Left ventricle myocardium inferior (tissue), 1 donor: ENCODE measurements at places on chromosomes 7 and 10.

- DNase-seq, result no peak
Measured at GRCh38 chr7:70598976-70599375, 533.0 kb upstream of the GALNT17 start.

GRCh38 chr7:129014501-129015101, 40.3 kb downstream of the TNPO3 start:
- no peak for DNase-seq

GRCh38 chr10:36173364-36173763, 531.3 kb upstream of the FZD8 start:
- DNase-seq, result no peak

DNA sequence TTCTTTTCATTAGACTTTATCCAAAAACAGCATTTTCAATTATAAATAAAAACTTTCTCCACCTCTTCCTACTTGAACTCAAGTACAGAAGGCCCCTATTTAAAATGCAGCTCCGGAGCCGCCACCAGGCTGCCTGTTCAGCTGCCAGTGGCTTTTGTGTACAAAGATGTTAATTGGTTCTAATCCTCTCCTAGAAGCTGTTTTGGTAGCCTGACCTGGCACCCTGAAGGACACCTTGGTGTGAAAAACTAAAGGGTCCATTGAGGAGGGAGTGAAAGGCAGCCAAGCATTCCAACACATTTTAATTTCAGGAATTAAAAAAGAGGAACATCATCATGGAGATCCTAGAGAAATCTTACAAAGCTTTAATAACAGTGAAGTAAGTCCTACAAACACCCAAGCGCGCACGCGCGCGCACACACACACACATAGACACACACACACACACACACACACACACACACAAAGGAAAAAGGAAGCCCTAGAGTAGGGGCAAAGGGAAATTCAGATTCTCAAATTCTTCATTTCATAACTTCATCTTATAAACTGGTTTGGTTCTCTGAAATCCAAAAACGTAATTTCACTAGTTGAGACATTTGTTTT, 41.4 kb downstream of the VAX1 start:
- no peak for DNase-seq

GRCh38 chr10:59720377-59720776, 10.7 kb upstream of the SLC16A9 start:
- no peak for DNase-seq

DNA sequence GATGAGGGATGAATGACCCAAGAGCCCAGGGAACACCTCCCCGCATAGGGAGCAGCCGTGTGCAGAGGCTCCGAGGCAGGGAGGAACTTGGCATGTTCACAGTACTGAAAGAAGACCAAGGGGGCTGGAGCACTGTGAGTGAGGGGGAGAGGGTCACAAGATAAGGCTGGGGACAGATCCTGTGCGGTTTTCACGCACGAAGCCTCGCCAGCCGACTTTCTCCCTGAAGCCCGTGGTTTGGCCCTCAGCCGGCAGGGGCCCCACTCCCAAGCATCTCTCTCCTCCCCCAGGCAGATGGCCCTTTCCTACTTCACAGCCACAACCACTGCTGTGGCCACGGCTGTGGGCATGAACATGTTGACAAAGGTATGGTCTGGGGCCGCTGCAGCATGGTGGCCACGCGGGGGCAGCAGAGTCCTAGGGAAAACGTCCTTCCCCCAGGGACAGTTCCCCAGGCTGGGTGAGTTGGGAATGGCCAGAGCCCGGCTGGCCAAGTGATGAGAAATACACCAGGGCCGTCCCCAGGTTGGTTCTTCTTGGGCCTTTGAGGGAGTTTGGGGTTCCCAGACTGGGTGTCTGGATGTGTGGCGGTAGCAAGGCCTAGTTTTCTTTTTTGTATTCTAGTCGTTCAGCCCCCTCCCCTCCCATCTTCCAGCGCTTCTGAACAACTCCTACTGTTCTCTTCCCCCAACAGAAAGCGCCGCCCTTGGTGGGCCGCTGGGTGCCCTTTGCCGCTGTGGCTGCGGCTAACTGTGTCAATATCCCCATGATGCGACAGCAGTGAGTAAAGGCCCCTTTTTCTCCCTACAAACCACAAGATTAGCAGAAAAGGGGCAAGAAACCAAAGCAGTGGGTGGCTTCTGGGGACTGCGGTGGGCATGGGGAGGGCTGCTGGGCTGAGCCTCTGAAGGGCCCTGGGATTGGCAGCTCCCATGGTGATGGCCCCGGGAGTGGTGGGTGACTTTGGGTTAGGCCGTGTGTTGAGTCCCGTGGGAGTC, 14.4 kb upstream of the WBP1L start:
- peak; percentile 87 for DNase-seq

DNA sequence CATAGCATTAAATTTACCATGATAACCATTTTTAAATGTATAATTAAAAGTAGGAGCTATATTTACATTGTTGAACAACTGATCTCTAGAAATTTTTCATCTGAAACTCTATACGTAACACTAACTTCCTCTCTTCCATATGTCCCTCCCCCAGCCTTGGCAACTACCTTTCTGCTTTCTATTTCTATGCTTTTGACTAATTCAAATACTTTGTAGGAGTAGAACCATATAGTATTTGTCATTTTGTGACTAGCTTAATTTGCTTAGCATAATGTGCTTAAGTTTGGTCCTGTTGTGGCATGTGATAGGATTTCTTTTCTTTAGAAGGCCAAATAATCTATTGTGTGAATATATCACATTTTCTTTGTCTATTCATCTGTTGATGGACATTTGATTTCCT, 225.3 kb upstream of the POT1 start:
- DNase-seq, result no peak

GRCh38 chr10:132511121-132512051, 26.2 kb upstream of the INPP5A start:
- DNase-seq, result peak; percentile 9

DNA sequence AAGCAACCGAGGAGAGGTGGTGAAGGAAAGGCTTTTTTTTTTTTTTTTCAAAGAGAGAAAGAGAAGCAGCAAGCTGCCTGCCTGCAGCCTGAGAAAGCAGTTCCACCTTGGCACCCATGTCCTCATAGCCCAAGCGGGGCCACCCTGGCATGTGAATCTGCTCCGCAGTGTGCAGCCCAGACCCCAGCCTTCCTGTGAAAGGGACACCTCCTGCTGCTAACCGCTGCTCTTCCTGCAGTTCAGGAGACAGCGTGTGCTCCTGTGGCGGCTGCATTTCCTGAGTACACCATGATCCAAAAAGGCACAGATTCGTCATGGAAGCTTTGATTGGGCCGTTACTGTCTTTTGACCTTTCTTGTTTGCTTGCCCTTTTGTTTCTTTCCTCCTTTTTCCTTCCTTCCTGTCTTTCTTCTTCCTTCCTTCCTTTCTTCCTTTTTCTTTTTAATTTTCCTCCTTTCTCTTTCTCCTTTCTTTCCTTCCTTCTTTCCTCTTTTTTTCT, 38.1 kb downstream of the IKZF1 start:
- DNase-seq, result no peak

- DNase-seq, result no peak
Measured at GRCh38 chr10:57894361-57894760, 373.3 kb downstream of the IPMK start.

DNA sequence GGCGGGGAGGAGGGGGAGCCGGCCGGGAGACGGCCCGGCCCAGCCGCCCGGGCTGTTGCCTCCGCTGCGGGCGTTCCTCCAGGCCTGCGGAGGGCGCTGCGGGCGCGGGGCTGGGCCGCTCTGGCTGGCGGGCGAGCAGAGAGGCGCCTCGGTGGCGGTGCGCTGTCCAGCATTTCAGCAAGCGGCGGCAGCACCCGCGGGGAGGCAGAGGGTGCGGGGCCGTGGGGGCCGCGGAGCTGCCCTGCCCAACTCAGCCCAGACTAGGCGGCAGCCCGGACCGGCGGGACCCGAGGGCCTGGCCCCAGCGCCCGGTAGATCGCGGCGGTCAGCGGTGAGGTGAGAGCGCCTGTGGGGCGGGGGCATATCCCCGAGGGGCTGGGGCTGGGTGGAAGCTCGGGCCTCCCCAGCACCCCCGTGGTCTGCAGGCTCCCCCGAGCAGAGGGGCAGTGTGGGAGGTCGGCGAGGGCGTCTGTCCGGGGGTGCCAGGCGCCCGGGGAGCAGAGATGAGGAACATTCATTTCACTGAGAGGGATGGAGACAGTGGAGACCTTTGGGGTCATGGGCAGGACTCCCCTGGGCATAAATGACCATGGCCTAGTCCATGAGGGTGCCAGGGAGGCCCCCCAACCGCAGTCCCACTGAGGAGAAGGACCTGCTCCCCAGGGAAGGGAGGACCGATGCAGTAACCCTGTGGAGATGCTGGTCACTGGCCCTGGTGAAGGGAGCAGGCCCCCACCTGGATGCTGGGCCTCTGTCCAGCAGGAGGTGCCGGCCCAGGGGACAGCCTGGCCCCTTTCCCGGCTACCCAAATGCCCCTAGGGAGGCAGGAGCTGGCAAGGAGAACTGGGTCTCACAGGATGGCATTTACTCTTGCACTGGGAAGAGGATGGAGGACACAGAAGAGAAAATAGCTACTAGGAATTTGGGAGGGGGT, at the start of gene SRRM3:
Gene SRRM3 (plus strand): TSS at position 165 of the 934 bp plus-strand sequence. CDS start 33,171 bp downstream, outside the sequence.
- DNase-seq, result peak; percentile 66

DNA sequence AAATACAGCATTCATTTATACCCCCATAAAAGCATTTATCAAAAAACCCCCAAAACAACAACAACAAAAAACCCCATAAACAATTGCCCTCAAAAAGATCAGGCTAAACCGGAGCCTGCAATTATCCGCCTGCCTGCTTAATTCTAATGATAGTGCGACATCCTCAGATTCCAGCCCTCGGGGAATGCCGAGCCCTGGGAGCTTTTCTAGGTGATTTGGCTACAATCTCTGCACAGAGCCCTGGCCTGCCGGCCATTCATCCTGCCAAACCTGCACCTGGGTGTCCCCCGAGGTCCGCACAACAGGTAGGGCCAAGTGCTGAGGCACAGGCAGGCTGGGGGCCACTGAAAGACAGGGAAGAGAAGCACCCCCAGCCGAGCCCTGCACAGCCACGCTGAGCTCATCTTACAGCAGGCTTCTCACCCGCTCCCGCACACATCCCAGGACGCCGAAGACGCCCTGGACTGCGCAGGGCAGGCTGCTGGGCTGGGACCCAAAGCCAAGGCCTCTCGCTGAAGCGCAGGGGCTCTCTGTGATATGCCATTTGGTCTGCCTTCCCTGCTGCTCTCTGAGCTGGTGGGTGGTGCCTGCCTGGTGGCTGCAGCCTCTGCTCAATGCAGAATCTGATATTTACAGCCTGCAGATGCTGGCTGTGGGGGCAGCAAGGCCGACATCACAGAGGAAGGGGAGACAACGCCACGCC, 57.5 kb downstream of the CAMK2B start:
- no peak for DNase-seq

DNA sequence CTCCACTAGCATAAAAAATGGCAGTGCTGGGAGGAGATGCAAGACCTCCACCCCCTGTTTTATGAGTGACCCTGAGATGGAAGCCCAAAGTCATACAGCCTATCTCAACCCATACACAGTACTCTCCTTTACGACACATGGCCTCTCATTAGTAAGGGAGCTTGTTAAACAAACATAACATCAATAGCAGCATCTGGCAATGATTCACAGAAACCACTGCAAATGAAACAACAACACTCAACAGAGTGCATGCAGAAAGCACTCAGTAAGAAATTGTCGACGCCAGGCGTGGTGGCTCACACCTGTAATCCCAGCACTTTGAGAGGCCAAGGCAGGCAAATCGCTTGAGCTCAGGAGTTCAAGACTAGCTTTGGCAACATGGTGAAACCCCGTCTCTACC, 27.5 kb upstream of the FIGNL1 start:
- DNase-seq, result no peak

GRCh38 chr7:50226669-50227068, 77.8 kb upstream of the IKZF1 start:
- no peak for DNase-seq

GRCh38 chr7:50359258-50359994, 54.9 kb downstream of the IKZF1 start:
- no peak for DNase-seq

DNA sequence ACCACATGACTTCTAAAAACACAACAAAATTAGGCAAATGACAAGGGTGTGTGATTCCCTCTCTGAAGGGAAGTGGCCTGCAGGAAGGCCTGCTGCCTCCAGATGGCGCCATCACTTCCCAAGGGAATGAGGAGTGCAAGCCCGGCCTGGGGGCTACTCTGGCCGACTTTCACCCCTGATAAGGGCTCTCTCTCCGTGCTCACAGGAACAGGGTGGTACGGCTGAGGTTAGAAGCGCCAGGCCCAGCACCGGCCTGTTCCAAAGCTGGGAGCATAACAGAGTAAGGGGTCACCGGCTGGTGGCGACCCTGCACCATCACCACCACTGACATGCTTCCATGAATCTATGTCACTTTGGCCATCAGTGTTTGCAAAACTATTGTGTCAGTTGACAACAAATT, 13.1 kb downstream of the RBP3 start:
- DNase-seq, result no peak

DNA sequence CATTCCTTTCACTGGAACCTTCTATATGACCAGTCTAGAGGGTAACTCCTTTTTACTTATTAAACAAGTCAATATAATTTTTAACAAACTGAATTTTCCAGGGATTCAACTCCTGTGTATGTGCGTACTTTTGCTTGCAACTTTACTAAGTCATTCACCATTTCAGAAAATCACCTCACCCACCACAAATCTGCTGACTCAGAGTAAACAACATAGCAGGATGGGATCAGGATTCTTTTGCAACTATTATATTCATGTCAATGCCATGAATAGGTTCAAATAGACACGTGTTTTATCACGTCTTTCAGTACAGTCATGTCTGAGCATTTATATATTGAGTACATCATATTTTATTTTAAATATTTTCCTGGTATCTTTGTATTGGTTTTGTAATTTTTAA, 14.5 kb downstream of the CTTNBP2 start:
- DNase-seq, result no peak

GRCh38 chr7:7639847-7640220, 718 bp upstream of the UMAD1 start:
- no peak for DNase-seq

DNA sequence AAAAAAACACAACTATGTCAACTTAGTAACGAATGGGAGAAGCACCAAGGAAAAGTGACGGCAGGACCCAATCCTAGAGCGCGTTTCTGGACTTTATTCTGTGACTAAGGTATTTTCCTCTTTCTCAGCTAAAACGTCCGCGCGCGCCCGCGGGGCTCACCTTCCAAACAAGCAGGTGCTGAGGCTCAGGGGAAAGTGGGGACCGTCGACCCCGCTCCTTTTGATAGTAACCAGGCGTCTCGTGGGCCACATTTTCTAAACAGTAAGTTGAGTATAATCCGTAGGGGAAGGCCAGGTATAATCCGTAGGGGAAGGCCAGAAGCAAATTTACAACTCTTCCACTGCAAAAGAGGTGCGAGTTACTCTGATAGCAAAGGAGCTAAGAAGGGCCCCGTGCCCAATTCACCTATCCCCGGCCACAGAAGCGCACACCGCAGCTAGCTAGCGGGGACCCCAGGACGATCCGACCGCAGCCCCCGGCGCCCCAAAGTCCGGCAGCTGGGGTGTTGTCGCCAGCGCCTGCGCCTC, 743 bp downstream of the MKI67 start:
- no peak for DNase-seq
